Activated gamma-delta T cell treated with Interleukin-2 at 50 U/mL for 16 hours (primary cell): ENCODE measurements at places on chromosomes 3 and 15.
A peak's percentile ranks its signal among the peaks of the same experiment; 100 is the strongest.

- no peak for DNase-seq
Measured at GRCh38 chr3:146524961-146525360, 19.4 kb downstream of the PLSCR1 start.

GRCh38 chr3:116069024-116069423 is 376.3 kb downstream of the LSAMP start:
- no peak for DNase-seq

- DNase-seq = no peak
Measured at GRCh38 chr15:33067456-33067855, 127.1 kb downstream of the FMN1 start.

DNA sequence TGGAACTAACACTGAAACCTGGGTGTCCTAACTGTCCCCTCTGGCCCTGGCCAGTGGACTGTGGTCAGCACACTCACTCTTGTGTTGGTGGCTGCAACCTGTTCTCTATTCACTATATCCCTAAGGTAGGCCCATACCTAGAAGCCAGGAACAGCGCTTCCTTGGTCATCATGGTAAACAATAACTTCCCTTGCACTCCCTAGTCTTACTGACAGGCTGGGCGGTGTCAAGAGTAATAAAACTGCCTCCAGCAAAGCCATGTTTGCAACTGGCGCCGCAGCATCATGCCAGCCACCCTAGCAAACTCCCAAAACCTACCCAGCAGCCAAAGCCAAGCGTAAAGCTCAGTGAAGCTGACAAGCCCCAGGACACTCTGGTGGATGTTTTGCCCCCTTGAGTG is 63.1 kb upstream of the TSEN2 start:
- DNase-seq = no peak

DNA sequence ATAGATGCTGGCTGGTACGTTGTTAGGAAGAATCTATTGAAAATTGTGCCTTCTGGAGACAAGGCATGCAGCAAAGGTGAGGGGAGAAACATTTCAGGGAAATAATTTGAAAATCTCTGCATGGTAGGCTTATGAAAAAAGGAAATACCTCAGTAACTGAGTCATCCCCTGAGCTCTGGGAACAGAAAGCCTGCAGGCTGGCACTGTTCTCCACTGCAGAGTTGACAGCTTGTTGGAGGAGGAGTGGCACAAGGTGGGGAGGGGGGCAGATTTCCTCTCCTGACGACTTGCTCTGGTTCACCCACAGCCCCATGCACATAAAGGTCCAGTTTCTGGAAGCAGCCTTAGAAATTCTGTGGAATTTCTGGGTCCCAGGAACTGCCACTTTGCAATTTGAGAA is 179.4 kb downstream of the ABHD5 start:
- DNase-seq = no peak

GRCh38 chr3:189547448-189547847 is 83.7 kb upstream of the TP63 start:
- DNase-seq = no peak

GRCh38 chr3:52052831-52053306 is 3.5 kb downstream of the DUSP7 start:
- DNase-seq = peak; percentile 45

DNA sequence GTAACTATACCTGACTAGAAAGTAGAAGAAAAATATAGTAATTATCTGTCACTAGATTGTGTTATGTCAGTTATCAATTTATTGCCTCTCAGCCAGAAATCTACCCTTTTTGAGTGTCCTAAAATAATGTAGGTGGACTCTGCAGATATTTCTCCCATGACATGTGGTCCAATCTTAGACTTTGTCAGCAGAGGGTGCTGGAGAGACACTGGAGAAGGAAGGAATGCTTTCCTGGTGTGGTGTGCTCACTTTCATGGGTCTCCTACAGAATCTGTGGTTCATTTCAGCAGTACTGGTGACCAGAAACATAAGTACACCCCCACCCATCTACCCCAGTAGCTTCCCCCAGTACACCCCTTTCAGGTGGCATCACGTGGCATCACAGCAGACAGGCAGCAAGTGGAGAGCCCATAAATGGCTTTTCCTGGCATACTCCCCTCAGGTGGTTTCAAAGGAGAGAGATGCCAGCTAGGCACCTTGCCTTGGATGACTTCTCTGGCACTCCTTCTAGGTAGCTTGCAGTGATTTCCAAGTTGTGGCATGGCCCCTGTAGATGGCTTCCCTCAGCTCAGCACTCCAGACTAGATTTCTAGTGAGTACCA is 114.7 kb downstream of the GADL1 start:
- DNase-seq = no peak

GRCh38 chr3:176741664-176742047 is 455.6 kb downstream of the TBL1XR1 start:
- DNase-seq = no peak

- no peak for DNase-seq
Measured at GRCh38 chr3:66083784-66084213, 45.1 kb upstream of the MAGI1 start.

GRCh38 chr3:187102073-187102634 is 37.1 kb downstream of the RPL39L start:
- DNase-seq = no peak

DNA sequence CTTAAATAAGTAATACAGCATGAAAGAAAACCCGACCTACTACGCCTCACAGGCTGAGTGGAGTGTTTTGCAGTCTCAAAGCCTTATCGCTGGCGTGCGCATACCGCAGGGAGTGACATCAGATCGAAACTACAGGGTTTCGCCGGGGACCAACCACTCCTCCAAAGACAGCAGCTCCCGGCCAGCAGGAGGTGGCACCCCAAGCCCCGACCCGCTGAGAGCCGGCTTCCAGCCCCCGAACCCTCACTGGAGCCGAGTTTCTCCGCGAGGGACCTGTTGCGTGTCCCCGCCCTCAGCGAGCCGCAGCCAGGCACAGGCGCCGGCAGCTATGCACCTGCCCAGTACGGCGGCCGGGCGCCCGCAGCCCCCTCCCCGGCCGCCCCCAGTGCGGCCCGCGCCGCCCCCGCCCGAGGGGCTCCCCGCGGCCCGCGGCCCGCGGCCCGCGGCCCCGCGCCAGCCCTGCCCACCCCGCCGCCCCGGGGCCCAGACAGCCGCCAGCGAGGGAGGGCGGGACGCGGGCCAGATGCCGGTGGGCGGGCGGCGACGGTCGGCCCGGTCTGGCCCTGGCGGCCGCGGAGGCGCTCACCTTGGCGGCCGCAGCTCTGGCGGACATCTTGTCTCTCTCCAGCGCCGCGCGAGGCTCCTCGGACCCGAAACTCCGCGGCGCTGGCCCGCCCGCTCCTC is 710 bp downstream of the TJP1 start:
- no peak for DNase-seq

DNA sequence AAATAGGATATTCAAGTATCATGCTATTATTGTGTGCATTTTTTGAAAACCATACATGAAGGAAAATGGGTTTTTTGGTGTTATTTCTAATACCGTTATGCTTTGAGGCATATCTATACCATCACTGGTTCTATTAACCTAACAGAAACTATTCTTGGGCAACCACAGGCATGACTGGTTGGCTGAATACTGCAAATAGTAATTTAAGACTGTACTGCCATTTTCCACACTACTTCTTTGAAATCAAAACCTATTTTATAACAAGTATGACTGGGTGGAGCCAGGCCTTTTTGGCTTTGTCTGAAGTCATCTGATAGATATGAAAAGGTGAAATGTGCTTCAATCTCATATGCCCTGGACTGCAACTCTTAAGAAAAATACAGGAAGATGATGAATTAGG is 115.1 kb downstream of the ULK4 start:
- no peak for DNase-seq

- no peak for DNase-seq
Measured at GRCh38 chr15:58340176-58340575, 91.6 kb upstream of the LIPC start.

DNA sequence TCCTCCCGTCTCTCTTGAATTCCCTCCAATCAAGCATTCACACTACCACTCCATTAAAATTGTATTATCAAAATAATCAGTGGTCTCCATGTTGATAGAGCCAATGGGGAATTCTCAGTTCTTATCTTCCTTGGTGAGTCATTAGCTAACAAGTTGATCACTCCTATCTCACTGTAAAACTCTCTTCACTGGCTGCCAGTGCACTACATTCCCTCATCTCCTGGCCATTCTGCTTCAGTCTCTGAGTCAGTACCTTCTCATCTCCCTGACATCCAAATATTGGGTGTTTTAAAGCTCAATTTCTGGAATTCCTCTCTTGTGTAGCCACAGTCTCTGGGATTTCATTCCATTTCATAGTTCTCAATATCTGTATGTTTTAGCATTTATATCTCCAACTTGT is 175.2 kb downstream of the ALDH1A2 start:
- no peak for DNase-seq

DNA sequence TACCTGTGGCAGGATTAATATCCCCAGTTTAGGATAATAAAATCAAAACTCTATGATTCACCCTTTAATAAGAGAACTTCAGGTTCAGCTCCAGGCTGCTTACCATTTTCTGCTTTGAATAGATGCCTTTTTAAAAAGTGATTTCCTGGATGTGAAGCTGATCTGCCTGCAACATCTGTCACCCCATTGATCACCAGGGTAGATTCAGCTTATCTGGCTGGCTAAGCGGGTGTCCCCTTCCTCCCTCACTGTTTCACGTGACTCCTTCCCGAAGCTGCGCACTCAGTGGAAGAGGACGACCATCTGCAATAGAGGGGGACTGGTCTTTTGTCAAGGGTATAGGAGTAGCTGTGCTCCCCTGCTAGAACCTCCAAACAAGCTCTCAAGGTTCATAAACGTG is 128.1 kb downstream of the IL1RAP start:
- DNase-seq = no peak

- no peak for DNase-seq
Measured at GRCh38 chr15:68412218-68412617, 19.7 kb downstream of the ITGA11 start.
